Inflammatory macrophage treated with lipopolysaccharide for 4 hours (primary cell): ENCODE measurements at places on chromosomes 1 and 21.
A peak's percentile ranks its signal among the peaks of the same experiment; 100 is the strongest.

DNA sequence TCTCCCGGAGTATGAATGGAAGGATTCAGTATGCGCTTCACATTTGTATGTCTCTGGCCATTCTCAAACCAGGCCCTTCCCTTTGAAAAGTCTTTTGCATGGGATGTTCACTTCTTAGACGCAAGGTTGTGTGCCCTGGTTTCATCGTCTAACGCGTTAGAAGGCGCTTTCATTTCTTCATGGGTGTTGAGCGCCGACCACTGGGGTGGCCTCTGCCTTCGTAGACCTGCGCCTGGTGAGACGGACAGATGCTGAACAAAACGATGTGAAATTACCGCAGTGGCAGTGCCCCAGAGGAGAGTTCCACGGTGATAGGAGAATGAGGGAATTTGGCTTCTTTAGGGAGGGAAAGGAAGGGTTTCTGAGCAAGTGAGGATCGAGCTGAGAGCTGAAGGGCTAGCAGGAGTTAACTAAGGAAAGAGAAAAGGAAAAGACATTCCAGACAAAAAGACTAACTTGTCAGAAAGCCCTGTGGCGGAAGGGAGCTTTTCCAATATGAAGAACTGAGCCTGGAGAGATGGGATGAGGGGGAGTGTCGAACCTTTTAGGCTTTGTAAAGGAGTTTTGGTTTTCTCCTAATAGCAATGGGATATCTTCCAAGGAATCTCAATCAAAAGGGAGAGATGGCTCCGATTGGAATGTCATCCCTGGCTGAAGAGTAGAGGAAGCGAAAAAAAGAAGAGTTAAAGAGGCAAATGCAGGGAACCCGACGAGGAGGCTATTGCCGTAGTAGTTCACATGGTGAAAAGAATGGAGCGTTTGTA is 951 bp downstream of the GGPS1 start:
- peak; percentile 61 for DNase-seq

- no peak for DNase-seq
Observed at GRCh38 chr1:210855440-210855839, 278.5 kb downstream of the KCNH1 start.

DNA sequence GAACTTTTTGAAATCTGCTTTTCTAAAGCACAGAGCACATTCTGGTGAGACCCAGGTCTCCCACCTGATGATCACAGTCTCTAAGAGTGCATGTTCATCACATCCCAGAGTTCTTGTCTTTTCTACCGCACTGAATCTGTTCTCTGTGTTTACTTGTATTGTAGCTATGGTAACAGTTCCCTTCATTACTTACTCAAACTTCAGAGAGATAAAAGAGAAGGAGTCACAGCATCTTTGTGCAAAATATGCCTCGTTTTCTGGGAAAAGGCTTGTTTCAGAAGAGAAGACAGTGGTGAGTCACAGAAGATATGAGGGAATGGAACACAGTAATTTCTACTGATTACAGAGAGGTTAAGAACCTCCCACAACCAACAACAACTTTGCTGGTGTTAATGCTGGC is 580.6 kb downstream of the PLA2G4A start:
- no peak for DNase-seq

DNA sequence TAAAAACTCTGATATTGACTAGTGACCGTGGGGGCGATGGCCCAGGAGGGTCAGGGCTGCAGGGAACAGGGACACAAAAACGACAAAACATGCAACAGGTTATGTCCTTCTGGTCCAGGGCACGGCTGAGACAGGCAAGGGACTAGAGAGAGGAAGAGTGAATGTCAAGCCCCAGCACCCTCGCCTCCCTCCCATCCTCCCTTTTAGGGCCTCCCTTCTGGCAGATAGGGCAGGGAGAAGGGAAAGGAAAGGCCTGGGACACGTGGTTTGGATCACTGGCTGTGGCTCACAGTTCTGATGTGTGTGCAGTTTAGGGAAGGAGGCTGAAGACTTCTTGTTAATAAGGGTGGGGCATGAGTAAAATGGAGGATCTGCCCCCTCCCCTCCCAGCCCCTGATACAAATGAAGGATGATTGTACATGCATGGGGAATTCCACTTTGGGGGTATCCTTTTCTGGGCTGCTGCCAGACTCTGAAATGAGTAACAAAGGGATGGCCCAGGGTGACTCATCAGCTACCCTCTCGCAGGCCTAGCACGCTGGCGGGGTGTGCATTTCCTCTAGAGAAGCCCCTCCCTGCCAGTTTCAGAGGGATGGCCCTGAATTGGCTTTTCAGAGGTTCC is 14.2 kb downstream of the CAPN2 start:
- peak; percentile 95 for DNase-seq

DNA sequence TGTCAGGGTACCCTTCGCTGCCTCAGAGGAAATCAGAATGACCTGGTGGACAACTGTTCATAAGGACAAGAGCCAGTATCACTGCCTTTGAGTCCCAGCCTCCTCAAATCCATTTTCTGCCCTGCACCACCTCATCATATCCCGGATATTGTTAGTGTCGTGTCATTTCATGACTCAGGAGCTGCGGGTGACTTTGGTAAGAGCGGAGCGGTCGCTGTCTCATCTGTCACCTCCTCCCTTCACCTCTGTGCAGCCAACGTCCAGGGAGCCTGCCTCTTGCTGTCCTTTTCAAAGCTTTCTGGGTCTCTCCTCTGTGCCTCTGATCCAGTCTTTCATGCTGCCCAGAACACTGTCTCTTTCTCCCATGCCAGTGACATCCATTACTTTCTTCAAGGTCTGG is 7.0 kb upstream of the C1orf198 start:
- no peak for DNase-seq
